Activated CD8-positive, alpha-beta T cell treated with anti-CD3 and anti-CD28 coated beads, Interleukin-2, amount 10 ng/mL, durations not matched to agents 7 days and 5 days (primary cell): ENCODE measurements at places on chromosomes 2 and 18. TPM values are rescaled to one million over a fixed set of nuclear protein-coding genes. Genes with fewer than 3 reads are reported as not detected.

- DNase-seq: no peak
Measured at GRCh38 chr2:67456428-67456827, 59.3 kb downstream of the ETAA1 start.

- no peak for DNase-seq
Measured at GRCh38 chr2:9658972-9659371, 28.2 kb upstream of the YWHAQ start.

- DNase-seq: peak; percentile 40
Measured at GRCh38 chr2:175366815-175367214, 185.3 kb upstream of the ATP5MC3 start.

DNA sequence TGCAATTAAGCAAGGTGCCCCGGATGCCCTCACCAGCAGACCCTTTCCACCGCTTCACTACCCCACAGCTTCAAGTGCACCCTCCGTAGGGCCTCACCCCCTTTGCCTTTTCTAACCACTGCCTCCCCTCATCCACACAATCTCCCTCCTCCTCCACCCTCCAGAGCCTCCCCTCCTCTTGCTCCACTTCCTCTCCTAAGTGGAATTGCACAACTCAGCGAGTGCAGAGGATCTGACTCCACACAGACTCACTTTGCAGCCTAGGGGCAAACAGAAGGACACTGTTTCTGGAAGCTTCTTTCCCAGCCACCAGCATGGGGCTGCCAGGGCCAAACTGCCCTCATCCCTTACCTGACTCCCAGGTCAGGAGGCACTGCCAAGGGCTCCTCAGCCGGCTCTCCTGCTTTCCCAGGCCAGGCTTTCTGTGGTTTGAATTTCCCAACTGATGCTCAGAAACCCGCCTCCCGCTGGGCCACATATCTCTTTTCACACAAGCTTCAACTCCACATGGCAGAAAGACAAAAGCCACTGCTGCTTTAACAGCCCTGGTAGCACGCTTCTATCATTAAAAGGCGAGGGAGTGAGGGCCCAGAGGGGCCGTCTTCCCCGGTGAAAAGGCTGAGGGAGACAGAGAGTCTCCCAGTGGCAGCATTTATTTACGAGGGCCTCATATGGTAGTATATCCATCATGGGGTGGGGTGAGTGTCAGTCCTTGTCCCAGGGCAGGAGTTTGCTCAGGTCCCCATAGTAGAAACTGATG lies 74.7 kb upstream of the MGAT4A start:
- no peak for DNase-seq

DNA sequence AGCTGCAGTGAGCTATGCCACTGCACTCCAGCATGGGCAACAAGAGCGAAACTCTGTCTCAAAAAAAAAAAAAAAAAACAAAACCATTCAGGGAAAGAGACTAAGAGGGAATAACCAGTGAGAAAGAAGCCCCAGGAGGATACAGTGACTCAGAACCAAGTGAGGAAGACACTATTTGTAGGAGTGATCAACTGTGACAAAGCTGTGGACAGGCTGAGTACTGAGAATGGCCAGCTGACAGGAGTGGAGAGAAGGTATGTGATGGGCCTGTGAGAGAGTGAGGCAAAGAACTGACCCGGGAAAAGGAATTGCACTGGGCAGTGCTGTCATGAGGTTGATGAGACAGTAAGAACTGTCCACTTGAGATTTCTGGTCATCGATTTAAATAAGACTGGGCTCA lies 6.7 kb upstream of the LCT start:
- DNase-seq: no peak

- DNase-seq: no peak
Measured at GRCh38 chr2:166841679-166842078, 46.6 kb upstream of the XIRP2 start.

DNA sequence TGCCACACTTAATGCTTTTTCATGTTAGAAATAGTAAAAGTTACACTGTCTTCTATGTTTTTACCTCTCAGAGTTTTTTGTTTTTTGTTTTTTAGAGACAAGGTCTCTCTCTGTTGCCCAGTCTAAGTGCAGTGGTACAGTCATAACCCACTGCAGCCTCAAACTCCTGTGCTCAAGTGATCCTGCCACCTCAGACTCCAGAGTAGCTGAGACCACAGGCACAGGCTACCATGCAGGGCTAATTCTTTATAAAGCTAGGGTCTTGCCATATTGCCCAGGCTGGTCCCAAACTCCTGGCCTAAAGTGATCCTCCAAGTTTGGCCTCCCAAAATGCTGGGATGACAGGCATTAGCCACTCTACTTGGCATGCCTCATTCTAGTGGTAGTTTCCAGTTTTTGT lies 33.1 kb downstream of the GLS start:
- no peak for DNase-seq

- DNase-seq: no peak
Measured at GRCh38 chr2:230564805-230565779, 147.6 kb upstream of the CAB39 start.

DNA sequence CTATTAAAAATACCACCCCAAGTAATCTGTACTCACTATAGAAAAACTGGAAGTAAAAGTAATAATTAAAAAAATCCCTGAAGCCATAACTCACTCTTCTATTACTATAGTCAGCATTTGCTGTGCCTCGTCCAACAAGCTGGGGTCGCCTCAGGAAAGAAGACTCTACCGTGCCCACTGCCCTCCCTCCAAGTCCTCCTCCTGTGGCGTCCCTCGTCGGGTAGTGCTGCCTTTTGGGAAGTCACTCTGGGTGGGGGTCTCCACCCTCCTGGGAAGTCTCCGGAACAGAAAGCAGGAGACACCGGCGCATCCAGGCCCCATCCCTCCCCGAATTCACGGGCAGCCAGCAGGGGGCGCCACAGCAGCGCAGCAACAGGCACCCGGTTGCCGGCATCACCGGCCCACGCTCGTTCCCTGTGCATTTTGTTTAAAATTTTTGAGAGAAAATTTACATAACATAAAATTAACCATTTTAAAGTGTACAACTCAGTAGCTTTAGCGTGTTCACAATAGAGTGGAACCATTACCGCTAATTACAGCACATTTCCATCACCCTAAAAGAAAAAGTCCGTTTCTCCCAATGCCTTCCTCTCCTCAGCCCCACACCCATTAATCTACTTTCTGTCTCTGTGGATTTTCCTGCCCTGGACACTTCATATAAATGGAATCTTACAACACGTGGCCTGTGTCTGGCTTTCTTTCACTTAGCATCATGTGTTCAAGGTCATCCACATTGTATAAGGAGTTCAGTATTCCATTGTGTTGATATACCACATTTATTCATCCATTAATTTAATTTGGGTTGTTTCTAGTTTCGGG lies 62.2 kb downstream of the ADNP2 start:
- DNase-seq: peak; percentile 66

DNA sequence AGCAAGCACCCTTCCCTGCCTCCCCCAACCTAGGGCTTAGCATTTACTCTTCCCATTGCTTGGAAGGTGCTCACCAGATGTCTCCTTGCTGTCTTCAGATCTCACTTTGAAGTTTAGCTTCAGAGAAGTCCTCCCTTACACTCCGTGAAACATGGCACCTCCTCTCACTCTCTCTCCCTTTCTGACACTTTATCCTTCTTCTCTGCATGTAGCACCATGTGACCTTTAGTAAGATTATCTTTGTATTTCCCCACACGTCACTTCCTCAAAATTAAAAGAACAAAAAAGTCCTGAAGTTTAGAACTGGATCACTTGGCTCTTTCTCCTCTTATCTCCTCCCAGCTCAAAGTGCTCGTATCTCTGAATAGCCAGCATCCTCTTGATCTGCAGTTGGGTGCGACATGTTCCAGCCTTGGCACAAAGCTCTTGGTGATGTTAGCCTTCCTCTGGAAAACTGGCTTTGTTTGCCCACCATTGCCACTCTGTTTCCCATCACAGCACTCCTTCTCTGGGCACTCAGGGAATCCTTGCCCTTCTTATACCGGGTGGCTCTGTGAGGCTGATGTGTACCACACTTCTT lies 40.6 kb upstream of the EPAS1 start:
- no peak for DNase-seq

DNA sequence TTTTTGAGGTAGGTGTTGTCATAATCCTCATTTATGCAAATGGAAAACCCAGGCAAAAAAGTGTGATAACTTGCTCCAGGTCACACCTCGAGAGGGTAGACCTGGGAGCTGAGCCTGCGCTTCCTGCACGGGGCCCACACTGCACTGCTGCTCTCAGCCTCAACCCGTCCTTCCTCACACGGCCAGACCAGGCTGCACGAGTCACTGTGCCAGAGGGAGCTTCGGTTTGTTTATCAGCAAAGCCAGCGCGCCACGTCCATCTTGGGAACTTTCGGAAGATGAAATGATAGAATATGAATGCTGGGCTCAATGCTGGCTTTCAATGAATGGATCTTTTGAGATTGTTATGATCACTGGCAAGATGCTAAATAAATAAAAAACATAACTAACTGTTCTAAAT lies 14.4 kb downstream of the COPS9 start:
- peak; percentile 9 for DNase-seq

DNA sequence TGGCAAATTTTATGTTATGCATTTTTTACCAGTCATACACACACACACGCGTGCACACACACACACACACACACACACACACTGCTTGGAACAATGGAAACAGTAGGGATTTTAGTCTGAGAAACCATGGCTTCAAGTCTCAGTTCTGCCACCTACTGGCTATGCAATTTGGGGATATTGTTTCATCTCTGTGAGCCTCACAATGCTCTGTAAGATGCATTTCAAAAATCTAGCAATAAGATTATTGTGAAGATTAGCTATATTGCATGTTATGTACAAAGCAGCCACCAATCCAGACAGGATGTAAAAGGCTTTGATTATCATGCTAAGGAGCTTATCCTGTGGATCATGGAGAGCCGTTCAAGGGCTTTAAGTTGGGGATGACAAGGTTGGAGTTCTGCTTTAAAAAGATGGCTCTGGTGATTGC lies 401.4 kb downstream of the NBAS start:
- peak; percentile 37 for DNase-seq

DNA sequence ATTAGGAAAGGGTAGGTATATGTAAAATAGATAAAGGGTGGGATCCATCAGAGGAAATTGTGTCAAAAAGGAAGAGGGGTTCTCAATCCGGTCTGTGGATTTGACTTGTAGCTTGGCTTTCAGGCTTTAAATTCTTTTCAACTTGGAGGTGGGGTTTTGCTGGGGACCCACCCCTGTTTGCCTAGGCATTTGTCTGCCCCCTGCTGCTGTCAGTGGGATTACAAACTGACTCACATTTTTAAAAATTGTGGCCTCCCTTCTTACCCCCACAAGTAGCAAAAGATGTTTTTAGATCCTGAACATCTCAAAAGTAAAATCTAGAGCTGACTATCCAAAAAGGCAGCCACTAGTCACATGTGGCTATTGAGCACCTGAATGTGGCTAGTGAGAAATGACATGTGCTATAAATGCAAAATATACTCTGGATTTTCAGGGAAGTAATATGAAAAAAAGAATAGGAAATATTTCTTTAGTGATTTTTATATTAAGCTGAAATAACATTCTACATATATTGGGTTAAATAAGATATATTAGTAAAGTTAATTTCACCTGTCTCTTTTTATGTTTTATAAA lies 178.9 kb downstream of the GFPT1 start:
- DNase-seq: no peak

GRCh38 chr2:238225911-238226697 lies 13.7 kb downstream of the HES6 start:
- no peak for DNase-seq

GRCh38 chr2:16026816-16027501 lies 86.6 kb downstream of the MYCN start:
- no peak for DNase-seq

DNA sequence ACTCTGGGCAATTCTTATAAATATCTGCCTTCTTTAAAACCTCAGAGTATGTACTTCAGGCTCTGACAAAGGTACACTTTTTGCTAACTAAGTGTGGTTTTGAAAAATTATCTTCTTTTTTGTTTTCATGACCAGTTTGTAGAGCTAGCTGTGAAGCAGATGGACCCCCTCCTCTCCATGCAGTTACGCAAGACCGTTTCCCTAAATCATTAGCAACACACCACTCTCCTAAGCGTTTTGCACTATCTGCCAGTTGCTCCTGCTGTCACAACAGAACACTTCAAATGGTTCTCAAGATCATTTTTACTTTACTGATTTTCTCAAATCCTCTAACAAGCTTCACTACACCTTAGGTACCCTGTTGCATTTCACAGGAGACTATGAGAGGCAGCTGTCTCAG lies 53.3 kb downstream of the GULP1 start:
- DNase-seq: no peak

GRCh38 chr2:65661980-65662653 lies 229.7 kb upstream of the SPRED2 start:
- no peak for DNase-seq

DNA sequence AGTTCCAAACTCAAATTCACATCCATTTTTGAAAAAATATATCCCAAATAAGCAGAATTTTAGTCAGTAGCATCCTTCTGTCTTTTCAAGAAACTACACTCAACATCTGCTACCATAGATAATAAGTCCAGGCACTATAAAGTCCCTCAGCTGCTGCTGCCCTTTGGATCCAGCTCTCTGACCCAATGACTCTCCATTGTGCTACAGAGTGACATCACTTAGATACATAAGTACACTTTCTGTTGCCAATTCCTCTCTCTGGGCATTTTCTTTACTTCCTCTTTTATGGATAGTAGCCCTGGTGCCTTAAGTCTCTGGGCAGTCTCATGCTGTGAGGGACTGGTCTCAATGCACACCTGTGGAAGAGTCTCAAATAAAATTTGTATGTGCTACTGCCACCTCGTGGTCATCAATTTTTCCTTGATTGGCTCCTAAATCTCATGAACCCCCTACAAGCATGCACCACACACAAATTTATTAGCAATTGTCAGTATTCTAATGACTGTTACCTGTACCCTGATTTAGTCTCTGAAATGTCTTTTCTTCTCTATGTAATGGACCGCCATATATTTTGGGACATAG lies 219.2 kb downstream of the LRP1B start:
- no peak for DNase-seq

- no peak for DNase-seq
Measured at GRCh38 chr2:111139637-111140317, 19.1 kb downstream of the BCL2L11 start.

DNA sequence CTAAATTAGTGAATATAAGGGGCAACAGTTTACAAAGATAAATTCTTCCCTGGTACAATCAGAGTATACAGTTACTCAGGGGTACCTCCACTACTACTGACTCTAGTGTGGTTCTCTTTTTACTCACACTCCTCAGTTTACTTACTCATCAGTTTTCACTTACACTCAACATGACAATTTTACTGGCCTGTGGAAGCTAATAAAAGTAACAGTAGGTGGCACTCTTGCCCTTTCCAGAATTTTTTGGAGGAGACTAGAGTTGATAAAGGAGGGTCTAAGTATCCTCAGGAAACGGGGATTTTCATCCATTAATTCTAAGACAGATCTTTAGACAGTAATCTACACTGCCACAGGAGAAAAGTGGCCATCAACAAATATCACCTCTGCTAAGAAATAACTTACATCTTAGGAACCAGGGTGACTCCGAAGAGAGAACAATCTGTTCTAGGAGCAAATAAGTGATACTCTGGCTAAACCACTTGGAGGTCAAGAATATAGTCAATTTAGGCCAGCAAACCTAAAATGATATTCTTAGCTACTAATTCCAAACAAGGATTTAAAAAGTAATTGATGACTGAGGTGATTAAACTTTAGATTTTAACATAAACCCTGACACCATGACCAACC lies 61.3 kb downstream of the ATL2 start:
- DNase-seq: peak; percentile 34

Gene HOXD1
- total RNA-seq: not detected

Gene POTEI
- total RNA-seq: not detected

Gene SP140L
- total RNA-seq: 96.2 TPM

Gene CXCR4
- total RNA-seq: 226 TPM

Gene ARMC9
- 0.92 TPM for total RNA-seq

Gene TRIM43
- not detected for total RNA-seq

Gene RAB6C
- total RNA-seq: not detected

Gene KLHL14
- total RNA-seq: not detected
